SW480 (cell line): ENCODE measurements at places on chromosomes 13 and 19.

DNA sequence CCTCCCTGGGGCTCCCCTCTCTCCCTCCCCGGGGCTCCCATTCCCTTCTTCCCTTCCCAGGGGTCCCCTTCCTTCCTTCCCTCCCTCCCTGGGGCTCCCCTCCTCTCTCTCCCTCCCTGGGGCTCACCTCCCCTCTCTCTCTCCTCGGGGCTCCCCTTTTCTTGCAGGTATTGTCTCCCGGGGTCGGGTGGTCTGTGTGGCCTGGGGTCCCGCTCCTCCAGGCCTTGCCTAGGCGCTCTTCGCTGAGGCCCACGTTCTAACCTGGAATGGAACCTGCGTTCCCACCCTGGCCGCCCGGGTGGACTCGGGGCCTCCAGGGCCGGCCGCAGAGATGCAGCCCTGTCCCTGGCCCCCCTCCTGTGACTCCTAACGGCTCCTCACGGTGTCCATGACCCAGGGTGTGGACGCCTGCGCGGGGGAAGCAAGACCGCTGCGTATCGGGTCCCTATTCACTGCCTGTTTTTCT, 940 bp upstream of the DCUN1D2 start:
- peak; percentile 38 for DNase-seq

GRCh38 chr13:98918771-98919170, 59.1 kb downstream of the DOCK9 start:
- DNase-seq: no peak

DNA sequence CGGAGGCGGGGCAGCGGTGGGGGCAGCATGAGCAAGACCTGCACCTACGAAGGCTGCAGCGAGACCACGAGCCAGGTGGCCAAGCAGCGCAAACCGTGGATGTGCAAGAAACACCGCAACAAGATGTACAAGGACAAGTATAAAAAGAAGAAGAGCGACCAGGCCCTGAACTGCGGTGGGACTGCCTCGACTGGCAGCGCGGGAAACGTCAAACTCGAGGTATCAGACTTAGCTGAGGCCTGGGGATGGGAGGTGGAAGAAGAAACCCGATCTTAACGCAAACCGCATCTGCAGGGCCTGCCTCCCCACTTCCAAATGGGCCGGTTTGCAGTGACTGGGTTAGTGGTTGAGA, 693 bp downstream of the RFXAP start:
- peak; percentile 32 for DNase-seq

DNA sequence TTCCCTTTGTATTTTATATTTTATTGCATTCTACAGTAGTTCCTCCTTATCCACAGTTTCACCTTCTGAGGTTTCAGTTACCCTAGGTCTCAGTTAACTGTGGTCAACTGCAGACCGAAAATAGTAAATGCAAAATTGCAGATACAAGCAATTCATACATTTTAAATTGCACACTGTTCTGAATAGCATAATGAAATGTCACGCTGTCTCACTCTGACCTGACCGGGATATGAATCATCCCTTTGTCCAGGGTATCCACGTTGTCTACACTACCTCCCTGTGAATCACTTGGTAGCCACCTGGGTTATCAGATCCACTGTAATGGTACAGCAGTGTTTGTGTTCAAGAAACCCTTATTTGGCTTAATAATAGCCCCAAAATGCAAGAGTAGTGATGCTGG, 325.0 kb downstream of the DNAJC15 start:
- DNase-seq: peak; percentile 3

GRCh38 chr19:10295305-10295846, 5.6 kb downstream of the ICAM5 start:
- no peak for DNase-seq

GRCh38 chr13:109874484-109875454, 88.4 kb upstream of the IRS2 start:
- peak; percentile 38 for DNase-seq

DNA sequence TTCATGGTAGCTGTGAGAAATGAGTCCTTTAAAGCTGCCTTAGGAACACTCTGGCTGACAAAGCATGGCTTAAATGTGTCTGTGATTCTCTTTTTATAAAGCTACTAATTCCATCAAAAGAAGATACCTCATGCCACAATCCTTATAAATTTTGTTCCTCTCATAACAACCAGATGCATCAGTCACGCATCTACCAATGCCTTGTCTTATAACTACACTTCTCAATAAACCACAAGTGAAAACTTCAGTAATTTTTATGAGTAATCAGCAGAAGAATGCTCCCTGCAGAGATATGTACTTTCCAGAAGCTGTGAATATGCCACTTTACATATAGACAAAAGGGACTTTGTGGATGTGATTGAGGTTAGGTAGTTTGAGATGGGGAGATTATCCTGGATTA, 147.8 kb downstream of the SUCLA2 start:
- DNase-seq: no peak

- no peak for DNase-seq
These were observed 161.0 kb downstream of the KCTD12 start for GRCh38 chr13:76725211-76725610.

DNA sequence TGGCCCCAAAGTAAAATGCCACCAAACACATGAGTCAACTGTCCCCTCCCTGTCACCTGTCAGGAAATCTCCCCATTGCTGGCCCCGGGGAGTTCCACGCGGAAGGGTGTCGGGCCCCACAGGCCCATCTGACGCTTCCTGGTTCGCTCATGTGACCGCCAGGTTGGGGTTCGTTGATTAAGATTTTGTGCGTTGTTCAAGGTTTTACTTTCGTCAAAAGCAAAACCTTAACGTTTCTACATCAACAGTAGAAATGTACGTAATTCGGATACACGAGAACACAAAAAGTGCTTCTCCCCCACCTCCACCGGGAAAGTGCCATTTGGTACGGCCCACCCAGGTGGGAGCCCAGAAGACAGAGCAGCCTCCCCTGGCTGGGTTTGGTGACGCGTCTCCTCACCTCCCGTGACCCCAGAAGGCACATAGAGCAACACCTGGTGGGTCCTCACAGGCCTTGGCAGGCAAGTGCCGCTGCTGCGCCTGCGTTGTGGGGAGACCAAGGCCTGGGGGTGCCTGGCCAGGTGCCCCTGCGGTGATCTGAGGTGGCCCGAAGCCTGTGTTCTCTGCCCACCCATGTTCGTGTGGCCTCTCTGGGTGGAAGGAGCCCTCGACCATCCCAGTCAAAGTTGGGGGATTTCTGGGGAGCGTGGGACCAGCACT, 161.6 kb downstream of the KDM4B start:
- DNase-seq: no peak

DNA sequence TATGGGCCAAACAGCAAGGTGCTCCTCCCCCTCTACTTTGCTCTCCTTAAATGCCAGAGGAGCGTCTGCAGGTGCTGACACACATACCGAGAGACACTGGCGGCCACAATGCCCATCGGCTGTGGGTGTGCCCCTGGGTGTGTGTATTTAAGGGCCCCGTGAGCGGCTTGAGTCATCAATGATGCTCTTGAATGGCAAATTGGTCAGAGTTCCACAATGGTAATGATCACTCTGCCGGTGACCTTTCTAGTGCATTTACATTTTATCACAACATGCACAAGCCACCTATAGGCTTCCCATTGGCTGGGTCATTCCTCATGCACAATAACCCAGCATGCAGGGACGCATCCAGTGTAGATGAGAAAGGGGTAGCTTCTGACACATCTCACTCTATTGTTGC, 124.8 kb downstream of the ZNF536 start:
- no peak for DNase-seq

DNA sequence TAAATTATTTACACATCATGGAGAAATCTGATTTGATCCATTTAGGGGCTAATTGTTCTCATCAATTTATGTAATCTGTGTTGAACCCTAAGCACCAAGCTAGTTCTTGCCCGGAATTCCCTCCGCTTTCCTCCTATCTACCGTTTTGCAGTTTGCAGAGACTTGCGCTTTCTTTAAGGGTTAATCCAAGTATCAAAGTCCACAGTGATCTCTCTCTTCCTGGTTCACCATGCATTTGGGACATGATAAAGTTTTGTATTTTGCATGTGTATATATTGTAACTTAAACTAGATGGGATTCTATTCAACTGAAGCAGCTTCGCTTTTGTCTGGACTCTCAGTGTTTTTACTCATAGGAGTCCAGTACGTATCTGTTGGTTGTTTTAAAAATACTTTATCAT, 13.8 kb upstream of the KLF5 start:
- DNase-seq: no peak

- DNase-seq: no peak
These were observed 376.1 kb downstream of the DLEU7 start for GRCh38 chr13:50467156-50468110.

GRCh38 chr13:89687066-89687465, 1660.4 kb upstream of the MIR17HG start:
- no peak for DNase-seq

DNA sequence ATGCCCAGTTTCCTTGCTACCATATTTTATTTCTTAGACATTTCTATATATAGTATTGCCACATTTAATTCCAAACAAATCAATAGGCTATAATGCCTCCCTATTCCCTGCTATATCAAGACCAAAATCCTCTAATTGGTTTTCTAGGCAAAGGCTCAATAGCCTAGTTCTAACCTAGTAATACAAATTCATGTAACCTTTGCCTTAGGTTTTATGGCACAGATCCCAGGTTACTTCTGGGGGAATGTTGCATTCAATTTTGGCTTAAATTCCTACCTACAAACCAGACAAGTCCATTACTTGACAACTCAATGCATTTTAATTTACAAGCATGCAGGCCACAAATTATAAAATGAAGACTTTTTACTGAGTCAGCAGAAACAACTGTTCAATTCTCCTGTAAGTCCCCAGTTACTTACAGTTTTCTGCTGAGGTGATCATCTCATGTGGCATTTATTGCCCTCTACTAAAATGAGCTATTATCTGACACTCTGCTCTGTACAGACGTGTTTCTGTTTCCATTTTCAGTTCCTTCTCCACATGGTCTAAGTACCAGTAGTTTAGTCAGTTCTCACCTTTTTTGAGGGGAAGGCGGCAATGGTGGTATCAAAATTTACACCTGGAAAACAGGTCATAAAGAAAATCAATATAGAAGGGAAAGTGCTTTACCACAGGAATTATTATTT, 11.7 kb downstream of the KCNRG start:
- no peak for DNase-seq

GRCh38 chr13:107650081-107650701, 565.1 kb downstream of the LIG4 start:
- peak; percentile 18 for DNase-seq

DNA sequence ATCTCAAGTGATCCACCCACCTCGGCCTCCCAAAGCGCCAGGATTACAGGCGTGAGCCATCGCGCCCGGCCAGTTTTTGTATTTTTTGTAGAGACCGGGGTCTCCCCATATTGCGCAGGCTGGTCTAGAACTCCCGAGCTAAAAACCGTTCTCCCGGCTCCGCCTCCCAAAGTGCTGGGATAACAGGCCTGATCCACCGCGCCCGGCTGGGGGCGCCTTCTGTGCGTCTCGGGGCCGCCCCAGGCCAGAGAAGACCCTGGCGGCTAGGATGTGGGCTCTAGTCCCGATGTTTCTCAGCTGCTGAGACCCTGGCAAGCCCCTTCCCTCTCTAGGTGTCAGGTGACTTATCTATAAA, 3.6 kb downstream of the ARHGAP45 start:
- DNase-seq: no peak

- no peak for DNase-seq
These were observed 166.1 kb downstream of the SLC7A1 start for GRCh38 chr13:29429286-29429900.

GRCh38 chr19:2303211-2303798, 4.6 kb downstream of the LINGO3 start:
- DNase-seq: no peak

GRCh38 chr19:29299416-29300380, 86.7 kb upstream of the UQCRFS1 start:
- no peak for DNase-seq

DNA sequence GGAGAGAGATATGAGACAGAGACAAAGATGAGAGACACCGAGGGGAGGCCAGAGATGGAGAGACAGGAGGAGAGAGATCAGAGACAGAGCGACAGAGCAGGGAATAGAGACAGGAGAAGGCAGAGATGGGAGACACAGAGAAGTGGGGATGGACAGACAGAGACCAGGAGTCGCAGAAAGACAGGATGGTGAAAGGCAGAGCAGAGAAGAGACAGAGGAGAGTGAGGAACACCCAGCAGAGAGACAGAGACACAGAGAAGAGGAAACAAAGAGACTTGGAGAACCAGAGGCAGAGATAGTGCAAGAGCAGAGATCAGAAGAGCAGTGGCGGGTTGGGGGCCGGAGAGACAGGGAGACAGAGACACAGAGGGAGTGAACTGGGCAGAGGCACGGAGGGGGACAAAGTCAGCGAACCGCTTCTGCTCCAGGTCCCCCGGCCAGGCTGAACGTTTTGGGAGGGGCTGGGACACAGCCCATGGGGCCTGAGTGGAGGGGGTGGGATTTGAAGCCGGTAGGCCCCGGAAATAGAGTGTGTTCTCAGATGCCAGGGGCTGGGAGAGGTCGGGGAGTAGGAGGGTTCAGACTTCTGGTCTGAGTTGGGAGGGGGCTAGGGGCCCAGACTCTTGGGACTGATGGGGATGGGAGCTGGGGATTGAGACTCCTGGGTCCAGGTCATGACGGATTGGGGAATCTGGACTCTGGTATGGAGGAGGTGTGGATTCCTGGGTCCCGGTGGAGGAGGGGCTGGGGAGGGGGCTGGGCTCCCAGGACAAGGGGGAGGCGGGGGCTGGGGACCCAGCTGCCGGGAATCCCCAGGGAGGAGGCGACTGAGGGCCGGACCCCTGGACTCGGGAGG, 654 bp downstream of the ZNF579 start:
- DNase-seq: no peak

GRCh38 chr13:71278512-71278911, 588.5 kb downstream of the DACH1 start:
- no peak for DNase-seq
